Neural crest cell (in vitro differentiated cells): ENCODE measurements at places on chromosomes 2 and 18.
A peak's percentile ranks its signal among the peaks of the same experiment; 100 is the strongest.

- no peak for DNase-seq
These were observed 62.1 kb upstream of the TCF7L1 start for GRCh38 chr2:85071096-85071495.

DNA sequence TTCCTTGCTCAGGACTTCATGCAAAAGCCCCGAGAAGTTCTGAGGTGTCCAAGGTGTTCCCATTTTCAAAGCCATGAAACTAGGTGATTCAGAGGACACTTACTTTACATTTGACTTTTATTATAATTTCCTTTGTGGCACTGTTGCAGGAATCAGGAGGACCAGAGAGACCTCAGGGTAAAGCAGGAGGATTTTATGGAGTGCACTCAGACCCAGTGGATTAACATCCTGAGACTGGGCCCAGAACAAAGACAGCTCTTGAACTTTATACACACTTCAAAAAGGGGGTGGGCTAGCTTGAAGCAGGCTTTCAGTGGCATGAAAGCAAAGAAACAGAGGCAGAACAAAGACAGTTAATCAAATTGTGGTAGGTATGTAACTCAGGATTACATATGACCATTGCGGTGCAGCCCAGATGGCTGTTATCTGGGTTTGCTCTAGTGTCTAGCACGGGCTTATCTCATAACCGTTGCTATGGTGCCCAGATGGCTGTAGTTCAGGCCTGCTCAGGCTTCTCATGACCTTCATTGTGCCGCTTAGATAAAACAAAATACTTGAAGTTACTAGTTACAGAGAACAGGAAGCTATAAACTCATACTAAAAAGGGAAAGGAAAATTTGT is 39.4 kb downstream of the TMEM182 start:
- DNase-seq, result no peak

- no peak for DNase-seq
These were observed 29.6 kb downstream of the ARL4C start for GRCh38 chr2:234467289-234467688.

GRCh38 chr18:29313312-29313711 is 1136.4 kb upstream of the CDH2 start:
- no peak for DNase-seq

DNA sequence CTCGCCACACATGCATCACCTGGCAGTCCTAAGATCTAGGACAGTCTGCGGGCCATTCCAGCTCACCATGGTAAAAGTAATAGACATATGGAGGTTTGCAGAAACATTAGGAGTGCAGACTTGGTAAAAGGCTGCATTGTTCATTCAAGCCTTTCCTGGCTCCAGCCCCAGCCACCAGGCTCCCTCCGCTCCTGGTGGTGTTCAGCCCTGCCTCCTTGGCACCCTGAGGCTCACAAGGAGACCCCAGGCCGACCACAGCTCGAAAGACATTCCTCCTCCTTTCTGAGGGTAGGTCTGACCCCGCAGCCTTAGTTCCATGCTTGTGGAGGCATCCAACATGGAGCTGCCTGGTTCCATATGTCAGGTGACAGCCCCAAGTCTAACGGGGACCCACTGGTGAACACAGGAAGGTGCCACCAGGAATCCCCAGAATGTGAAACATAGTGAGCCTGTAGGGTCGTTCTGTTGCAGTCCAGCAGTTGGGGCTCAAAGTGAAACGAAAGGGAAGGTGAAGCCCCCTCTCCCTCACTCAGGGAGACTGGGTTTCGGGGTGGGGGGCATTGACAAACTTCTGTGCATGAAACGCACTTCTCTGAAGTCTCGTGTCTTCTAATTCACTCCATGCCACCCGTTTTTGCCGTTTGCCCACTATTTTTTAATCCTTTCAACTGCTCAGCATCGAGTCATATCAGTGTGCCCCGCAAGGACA is 5.0 kb upstream of the SP100 start:
- DNase-seq, result no peak

DNA sequence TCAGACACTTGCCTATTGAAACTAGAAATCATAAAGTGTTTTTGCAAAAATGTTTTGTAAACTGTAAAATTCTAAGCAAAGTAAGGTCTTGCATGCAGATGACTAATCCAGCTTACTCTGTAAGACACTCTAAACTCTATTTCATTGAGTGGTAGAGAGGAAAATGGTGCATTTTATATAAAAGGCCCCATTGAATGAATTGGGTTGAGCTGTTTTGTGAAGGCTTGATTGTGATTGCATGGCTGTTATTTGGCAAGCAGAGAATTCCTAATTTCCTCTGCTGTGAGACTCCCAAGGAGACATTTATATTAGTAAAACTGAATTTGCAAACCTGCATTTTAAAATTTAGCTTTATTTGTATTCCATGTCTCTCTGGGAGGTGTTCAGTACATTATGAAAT is 234.5 kb downstream of the PARD3B start:
- no peak for DNase-seq

DNA sequence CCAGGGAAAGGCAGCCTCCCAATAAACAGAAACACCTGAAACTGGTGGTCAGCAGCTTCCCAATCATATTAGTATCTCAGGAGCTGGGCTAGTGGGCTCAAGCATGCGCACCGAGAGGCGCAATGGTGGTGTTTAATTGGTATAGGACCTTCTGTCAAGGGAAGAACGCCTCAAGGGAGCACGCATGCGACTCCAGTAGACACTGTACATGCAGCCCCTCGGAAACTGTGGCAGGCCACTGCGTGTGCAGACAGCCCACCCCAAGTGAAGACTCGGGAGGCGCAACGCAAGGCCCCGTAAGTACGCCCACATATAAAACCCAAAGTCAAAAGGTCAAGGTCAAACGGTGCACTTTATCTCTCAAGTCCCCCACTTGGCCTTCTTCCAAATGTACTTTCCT is 1405.8 kb downstream of the DPP10 start:
- DNase-seq, result no peak

- DNase-seq, result no peak
These were observed 2.6 kb downstream of the BAZ2B start for GRCh38 chr2:159613651-159614285.

GRCh38 chr2:63983986-63984605 is 35.1 kb downstream of the VPS54 start:
- DNase-seq, result no peak

- DNase-seq, result no peak
These were observed 85.6 kb upstream of the ETAA1 start for GRCh38 chr2:67311536-67311935.

DNA sequence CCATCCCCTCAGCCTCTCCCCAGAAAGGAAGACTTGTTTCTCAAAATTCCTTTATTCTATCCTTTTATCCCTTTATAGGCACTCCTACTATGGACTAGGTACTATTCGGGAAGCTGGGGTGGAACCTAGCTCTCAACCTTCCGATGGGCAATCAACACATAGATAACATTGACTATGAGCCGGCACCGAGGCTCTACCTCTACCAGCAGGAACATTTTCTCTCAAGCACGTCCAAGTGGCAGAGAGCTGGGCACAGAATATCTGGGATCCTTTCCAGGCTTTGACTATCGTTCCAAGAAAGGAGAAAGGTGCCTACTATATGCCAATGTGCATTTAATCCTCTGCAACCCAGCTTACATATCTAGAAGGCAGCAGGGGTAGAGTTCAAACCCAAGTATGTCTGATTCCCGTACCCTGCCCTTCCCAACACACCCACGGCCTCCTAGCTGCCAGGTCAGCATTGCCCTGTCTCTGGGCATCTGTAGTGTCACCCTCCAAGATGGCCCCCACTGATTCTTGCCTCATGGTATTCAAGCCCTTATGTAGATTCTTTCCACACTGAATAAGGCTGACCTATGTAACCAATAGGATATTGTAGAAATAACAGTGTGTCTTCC is 28.3 kb downstream of the TNS1 start:
- DNase-seq, result no peak

DNA sequence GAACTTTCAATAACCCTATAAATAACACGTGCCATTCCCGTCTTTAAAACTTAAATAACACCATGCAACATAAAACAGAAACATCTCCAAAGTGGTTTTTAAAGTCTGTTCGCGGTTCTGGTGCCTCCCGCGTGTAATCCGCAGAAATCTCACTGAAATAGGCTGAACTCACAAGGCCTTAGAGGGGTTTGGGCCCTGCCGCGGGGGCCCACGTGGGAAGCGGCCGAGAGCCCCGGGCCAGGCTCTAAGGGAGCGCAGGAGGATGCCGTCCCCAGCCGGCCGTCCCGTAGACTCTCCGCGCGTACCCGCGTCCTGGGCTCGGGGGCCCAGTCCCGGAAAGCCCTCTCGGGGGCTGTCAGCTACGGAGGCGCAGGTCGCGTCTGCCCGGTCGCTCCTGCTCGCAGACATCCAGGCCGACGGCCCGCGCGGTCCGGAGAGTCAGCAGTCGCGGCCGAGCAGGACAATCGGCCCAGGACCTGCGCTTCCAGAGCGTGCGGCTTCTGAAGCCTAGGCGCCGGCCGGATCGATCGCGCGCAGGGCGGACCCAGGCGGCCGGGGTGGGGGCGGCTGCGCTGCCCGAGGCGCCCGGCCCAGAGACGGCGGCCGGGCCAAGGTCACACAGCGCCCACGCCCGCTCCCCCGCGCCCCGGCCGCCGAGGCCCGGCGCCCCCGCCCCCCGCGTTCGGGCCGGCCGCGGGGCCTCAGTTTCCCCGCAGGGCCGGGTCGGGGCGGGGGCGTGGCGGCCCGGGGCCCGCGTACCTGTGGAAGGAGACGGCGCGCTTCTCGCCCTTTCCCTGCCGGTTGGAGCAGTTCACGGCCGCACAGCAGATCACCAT is 558 bp downstream of the THAP4 start:
- peak; percentile 18 for DNase-seq

GRCh38 chr2:74037379-74037860 is 52.7 kb downstream of the TET3 start:
- DNase-seq, result no peak

- DNase-seq, result no peak
These were observed 4.5 kb upstream of the TOGARAM2 start for GRCh38 chr2:28976584-28976983.

- no peak for DNase-seq
These were observed 31.1 kb downstream of the SIGLEC15 start for GRCh38 chr18:45856531-45856930.

GRCh38 chr2:22276696-22277095 is 1108.3 kb upstream of the KLHL29 start:
- no peak for DNase-seq

GRCh38 chr18:30675072-30675471 is 367.5 kb downstream of the DSC3 start:
- no peak for DNase-seq

DNA sequence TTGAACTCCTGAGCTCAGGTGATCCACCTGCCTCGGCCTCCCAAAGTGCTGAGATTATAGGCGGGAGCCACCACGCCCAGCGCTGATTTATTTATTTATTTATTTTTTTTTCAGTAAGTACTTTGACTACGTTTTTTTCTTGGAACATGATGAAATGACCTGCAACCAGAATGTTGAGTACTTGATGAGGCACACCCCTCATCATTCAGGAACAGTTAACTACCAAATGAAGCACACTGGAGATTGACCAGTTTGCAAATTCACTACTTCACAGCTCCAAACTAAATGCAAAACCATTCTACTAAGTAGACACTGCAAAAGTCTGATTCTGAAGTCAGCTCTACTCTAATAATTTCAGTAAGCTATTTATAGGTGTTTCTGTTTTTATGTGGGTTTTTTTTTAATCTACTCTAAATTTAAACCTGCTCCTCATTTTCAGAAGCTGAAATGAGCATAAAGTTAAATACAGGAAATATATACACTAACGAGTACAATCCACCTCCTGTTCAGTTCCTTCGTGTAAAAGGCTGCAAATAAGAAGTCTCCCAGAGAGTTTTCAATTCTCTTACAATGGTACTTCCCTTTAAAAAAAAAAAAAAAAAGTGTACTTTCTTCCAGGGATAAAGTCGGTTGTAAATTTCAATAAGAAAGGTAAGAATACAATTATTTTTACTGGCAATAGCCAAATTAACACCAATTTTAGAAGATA is 1.4 kb downstream of the GFPT1 start:
- no peak for DNase-seq
